Tibial artery (tissue), 4 donors: ENCODE measurements at places on chromosomes 2 and 18.

DNA sequence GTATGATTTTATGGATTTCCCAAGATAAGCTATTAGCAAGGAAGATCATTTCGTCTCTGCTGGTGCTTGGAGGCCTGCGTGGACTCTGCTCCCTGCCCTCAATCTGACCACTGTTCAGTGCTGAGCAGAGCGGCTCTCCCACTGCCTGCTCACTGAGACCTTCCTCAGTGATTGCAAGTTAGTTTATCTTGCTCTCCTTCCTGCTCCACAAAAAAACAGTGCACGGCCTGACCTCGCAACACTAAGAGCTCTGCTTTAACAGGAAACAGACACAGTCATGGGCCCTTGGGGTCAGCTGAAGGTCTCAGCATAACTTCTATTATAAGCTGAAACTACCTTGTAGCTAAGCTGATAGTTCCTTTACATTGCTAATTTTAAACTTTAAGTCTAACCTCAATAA, 53.1 kb downstream of the PRELID3A start:
- no peaks in the 10 kb centered on the region for H3K4me1 ChIP-seq
- H3K27ac ChIP-seq, result no peak overlapping the region
- no peak overlapping the region for H3K4me3 ChIP-seq
- H3K27me3 ChIP-seq, result no peaks in the 10 kb centered on the region

GRCh38 chr2:75612108-75612861, 34.3 kb upstream of the MRPL19 start:
- H3K27me3 ChIP-seq, result no peaks in the 10 kb centered on the region
- H3K4me3 ChIP-seq, result no peak overlapping the region
- H3K36me3 ChIP-seq, result no peaks in the 10 kb centered on the region
- no peak overlapping the region for H3K27ac ChIP-seq
- DNase-seq, result no peak

DNA sequence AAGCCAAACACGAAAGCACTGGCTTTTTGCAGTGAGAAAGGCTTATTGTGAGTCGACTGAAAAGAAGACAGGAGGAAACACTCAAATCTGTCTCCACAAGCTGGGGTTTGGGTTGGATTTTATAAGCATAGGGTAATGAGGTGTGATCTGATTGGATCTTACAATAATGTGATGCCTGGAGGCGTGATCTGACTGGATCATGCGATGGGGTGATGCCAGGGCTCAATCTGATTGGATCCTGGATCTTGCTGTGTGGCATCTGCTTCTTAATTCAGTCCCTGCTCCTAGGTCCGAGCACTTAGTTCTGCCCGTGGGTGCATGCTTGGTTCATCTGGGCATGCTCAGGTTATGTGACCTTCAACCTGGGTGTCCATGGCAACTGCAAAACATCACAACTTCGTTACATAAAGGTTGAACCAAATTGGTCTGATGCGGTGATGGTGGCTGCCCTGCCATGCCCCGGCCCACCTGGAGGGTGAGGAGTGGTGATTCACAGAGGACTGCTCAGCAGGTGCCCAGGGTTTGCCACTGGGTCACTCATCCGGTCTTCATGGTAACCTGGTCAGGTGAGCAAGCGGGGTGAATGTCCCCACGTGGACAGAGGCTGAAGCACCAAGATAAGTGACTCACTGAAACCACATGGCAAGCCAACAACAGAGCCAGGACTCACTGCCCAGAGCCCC, 111.0 kb downstream of the KCNF1 start:
- H3K27ac ChIP-seq, result no peak overlapping the region
- no peak for DNase-seq
- no peaks in the 10 kb centered on the region for H3K36me3 ChIP-seq
- H3K4me1 ChIP-seq, result no peaks in the 10 kb centered on the region
- H3K4me3 ChIP-seq, result no peak overlapping the region

- no peaks in the 10 kb centered on the region for H3K36me3 ChIP-seq
- no peak overlapping the region for H3K4me3 ChIP-seq
- no peak overlapping the region for H3K27ac ChIP-seq
- DNase-seq, result no peak
- peaks cover 15% of the 10 kb centered on the region for H3K4me1 ChIP-seq
Observed at GRCh38 chr2:98769784-98770183, 38.9 kb upstream of the MGAT4A start.

DNA sequence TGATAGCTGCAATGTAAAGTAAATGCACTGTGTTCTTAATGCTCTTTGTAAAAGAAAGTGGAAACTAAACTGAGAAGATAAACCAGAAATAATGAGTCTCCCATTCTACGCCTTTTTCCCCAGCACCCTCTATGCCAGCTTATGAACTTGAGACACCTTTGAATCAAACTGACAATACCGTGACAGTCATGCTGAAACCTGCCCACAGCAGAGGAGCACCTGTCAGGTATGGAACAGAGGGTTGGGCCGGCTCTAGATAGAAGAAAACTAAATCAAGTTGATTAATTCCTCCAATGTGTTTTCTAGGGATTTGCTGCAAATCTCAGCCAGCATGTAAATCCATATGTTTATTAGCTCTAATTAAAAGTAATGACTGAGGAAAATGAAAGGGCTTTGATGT, 520.6 kb upstream of the RAB12 start:
- H3K4me1 ChIP-seq, result no peaks in the 10 kb centered on the region
- H3K27ac ChIP-seq, result no peak overlapping the region
- H3K4me3 ChIP-seq, result no peak overlapping the region

- H3K27me3 ChIP-seq, result no peaks in the 10 kb centered on the region
- DNase-seq, result no peak
- H3K4me1 ChIP-seq, result no peaks in the 10 kb centered on the region
- no peak overlapping the region for H3K27ac ChIP-seq
- no peak overlapping the region for H3K4me3 ChIP-seq
Observed at GRCh38 chr18:5746844-5747243, 148.5 kb downstream of the TMEM200C start.

DNA sequence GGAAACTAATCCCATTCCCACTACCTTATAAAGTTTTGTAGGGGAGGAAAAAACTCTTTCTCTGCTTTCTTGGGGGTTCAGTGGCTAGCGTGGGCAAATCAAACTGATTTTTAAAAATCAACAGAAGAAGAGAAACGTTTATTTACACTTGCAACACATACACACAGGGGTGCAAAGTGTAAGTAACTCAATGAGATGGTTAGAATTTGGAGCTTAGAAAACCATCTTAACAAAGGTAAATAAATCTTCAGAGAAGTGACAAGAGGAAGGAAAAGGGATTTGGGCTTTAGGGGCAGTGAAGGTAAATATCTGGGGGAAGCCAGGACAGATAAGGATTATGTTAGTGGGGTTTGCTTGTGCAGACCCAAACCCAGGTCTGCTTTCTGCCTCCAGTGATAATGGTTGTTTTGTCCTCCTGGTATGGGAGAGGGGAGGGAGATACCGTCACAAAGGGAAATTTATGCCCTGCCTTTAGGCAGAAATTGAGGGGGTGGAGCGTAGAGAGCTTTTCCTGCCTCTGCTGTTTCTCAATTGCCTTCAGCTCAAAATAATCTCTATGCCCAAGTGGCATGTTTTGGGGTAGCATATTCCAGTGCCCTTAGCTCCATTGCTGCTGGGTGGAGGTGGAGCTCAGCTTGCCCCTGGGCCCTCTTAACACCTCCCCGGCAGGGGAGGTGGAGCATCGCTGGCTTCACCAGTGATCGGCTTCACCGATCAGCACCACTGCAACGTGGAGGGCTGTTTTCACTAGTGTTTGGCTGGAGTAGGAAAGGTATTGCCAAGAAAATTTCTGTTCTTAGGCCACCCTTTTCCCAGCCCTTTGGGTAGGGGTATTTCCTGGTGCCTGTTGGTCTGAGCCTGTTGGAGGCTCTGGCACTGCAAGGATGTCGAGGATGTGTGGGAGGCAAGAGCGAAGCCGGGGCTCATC, 92.2 kb downstream of the TEX51 start:
- no peaks in the 10 kb centered on the region for H3K4me1 ChIP-seq
- H3K27me3 ChIP-seq, result peaks cover 12% of the 10 kb centered on the region
- H3K4me3 ChIP-seq, result no peak overlapping the region
- H3K27ac ChIP-seq, result no peak overlapping the region

DNA sequence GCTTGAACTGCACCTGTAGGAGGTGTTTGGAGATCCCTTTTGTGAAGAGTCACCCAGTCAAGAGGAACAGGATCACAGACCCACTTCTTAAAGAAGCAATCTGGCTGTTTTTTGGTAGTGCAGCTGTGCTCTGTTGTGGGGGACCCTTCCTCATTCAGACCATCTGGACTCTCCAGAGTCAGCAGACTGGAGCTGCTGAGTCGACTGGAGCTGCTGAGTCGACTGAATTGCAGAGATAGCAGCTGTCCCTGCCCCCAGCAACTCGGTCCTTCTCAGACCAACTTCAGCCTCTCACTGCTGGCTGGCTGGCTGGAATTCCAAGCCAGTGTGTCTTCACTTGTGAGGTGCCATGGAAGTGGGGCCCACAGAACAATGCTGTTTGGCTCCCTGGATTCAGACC, 56.8 kb downstream of the GTF3C3 start:
- no peak overlapping the region for H3K4me3 ChIP-seq
- H3K27ac ChIP-seq, result no peak overlapping the region
- no peaks in the 10 kb centered on the region for H3K27me3 ChIP-seq
- DNase-seq, result no peak
- H3K4me1 ChIP-seq, result no peaks in the 10 kb centered on the region

DNA sequence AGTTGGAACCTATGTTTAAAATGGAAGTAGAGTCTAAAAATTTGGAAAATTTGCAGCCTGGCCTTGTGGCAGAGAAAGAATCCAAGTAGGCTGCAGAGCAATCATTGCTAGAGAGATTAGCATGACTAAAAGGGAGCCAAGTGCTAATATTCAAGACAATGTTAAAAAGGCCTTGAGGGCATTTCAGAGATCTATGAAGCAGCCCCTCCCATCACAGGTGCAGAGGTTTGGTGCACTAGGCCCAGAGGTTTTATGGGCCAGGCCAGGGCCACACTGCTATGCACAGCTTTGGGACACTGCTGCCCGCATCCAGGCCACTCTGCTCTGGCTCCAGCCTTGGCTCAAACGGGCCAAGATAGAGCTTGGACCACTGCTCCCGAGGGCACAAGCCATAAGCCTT, 6.7 kb upstream of the IL1A start:
- no peak for DNase-seq
- no peak overlapping the region for H3K27ac ChIP-seq
- H3K4me1 ChIP-seq, result no peaks in the 10 kb centered on the region

DNA sequence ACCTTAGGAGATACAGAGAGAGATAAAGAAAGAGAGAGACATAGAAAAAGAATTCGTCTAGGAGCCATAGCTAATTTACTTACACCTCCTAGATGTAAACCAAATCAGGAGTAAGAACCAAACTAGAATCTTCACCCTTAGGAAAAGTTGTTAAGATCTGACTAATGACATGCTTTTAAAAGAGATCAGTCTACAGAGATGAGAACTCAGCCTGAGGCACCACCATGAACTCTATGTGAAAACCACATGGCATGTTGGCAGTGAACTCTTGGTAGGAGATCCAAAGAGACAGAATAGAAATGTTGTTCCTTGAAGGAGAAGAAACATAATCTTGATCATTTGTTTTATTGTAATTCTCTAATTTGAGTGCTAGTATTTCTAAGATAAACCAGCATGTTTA, 585.4 kb upstream of the ID2 start:
- peaks cover under 1% of the 10 kb centered on the region for H3K4me1 ChIP-seq
- H3K36me3 ChIP-seq, result no peaks in the 10 kb centered on the region
- no peak for DNase-seq
- H3K4me3 ChIP-seq, result no peak overlapping the region
- no peak overlapping the region for H3K27ac ChIP-seq

GRCh38 chr2:164841719-164842623, at the start of gene COBLL1:
Gene COBLL1, minus strand, starts transcription at chr2:164841823. Its CDS starts 627 bp downstream, at chr2:164841196.
- H3K27me3 ChIP-seq, result no peaks in the 10 kb centered on the region
- peak within 1 kb of the TSS; percentile 98 for H3K27ac ChIP-seq
- H3K4me3 ChIP-seq, result peak within 1 kb of the TSS; percentile 96
- no peaks in the 10 kb centered on the region for H3K36me3 ChIP-seq

DNA sequence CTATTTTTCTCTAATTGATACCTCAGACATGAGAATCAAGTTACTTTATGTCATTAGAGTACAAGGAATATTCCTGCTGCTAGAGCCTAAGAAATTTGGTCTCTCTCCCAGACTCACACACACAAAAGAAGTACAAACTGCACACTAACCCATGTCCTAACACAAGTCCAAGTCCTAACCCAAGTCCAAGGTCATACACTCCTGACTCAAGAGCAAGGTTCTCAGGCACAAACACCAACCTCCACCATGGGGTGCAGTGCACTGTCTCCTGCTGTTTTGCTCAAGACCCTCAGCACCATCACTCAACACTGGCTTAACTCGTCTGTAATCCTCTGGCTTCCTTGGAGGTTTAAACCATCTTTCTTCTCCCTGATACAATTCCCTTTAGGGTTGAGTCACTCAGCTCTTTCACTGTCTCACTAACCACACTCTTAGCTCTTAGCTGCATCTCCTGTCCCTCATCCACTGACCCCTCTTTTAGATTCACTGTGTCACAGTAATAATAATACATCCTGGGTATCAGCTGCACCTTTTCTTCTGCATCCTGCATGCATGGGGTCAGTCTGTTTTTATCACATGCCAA, 129.8 kb downstream of the BCL2L11 start:
- no peak for DNase-seq
- H3K27ac ChIP-seq, result no peak overlapping the region
- H3K4me3 ChIP-seq, result no peak overlapping the region
- H3K4me1 ChIP-seq, result peaks cover 9% of the 10 kb centered on the region
- no peaks in the 10 kb centered on the region for H3K27me3 ChIP-seq

- H3K4me3 ChIP-seq, result peak within 1 kb of the TSS; percentile 62
- DNase-seq, result peak; percentile 94
- H3K27me3 ChIP-seq, result no peaks in the 10 kb centered on the region
- H3K27ac ChIP-seq, result peak within 1 kb of the TSS; percentile 83
- H3K36me3 ChIP-seq, result no peaks in the 10 kb centered on the region
Observed at GRCh38 chr2:236569573-236569973, at the start of gene ACKR3. Gene ACKR3, plus strand, starts transcription at chr2:236569825. Its CDS starts 10,641 bp downstream, at chr2:236580466.

- peaks cover 4% of the 10 kb centered on the region for H3K27me3 ChIP-seq
- peak; percentile 28 for DNase-seq
- H3K4me1 ChIP-seq, result no peaks in the 10 kb centered on the region
- H3K4me3 ChIP-seq, result no peak overlapping the region
- no peaks in the 10 kb centered on the region for H3K36me3 ChIP-seq
Observed at GRCh38 chr2:10229462-10230099, 73.1 kb upstream of the HPCAL1 start.

DNA sequence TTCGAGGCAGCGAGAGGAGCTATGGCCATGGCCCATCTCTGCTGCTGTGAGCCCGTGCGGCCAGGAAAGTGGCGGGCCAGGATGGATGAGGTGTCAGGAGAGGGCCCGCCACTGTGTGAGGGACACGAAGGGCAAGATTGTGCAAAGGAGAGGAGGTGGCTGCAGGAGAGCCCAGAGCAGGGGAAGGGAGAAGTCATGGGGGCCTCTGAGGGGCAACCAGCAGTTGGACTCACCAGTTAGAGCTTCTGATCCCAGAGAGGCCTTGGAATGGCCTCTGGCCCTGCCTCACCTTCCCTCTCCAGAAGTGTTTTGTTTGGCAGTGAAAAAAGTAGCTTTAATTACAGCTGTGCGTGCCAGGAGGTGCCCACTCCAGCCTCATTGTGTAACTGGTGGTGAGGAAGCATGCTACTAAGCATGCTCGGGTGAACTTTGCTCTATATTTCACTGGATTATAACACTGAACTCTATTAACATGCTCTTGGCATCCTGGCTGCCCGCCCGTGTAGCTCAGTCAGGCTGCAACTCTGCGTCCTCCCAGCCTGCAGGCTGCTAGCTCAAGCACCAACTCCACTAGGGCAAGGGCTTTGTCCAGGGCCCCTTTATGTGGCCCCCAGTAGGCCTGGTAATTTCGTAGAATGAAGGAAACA, 34.2 kb downstream of the IMPA2 start:
- no peak overlapping the region for H3K4me3 ChIP-seq
- H3K27ac ChIP-seq, result no peak overlapping the region
- H3K36me3 ChIP-seq, result peaks cover 51% of the 10 kb centered on the region
- H3K4me1 ChIP-seq, result peaks cover 5% of the 10 kb centered on the region
- no peaks in the 10 kb centered on the region for H3K27me3 ChIP-seq
- no peak for DNase-seq

- no peaks in the 10 kb centered on the region for H3K36me3 ChIP-seq
- no peaks in the 10 kb centered on the region for H3K4me1 ChIP-seq
- H3K4me3 ChIP-seq, result no peak overlapping the region
- no peaks in the 10 kb centered on the region for H3K27me3 ChIP-seq
- H3K27ac ChIP-seq, result no peak overlapping the region
Observed at GRCh38 chr2:114294741-114295140, 147.7 kb upstream of the DPP10 start.
